Activated CD8-positive, alpha-beta memory T cell treated with anti-CD3 and anti-CD28 coated beads for 4 hours (primary cell): ENCODE measurements at places on chromosomes 7 and 10.

DNA sequence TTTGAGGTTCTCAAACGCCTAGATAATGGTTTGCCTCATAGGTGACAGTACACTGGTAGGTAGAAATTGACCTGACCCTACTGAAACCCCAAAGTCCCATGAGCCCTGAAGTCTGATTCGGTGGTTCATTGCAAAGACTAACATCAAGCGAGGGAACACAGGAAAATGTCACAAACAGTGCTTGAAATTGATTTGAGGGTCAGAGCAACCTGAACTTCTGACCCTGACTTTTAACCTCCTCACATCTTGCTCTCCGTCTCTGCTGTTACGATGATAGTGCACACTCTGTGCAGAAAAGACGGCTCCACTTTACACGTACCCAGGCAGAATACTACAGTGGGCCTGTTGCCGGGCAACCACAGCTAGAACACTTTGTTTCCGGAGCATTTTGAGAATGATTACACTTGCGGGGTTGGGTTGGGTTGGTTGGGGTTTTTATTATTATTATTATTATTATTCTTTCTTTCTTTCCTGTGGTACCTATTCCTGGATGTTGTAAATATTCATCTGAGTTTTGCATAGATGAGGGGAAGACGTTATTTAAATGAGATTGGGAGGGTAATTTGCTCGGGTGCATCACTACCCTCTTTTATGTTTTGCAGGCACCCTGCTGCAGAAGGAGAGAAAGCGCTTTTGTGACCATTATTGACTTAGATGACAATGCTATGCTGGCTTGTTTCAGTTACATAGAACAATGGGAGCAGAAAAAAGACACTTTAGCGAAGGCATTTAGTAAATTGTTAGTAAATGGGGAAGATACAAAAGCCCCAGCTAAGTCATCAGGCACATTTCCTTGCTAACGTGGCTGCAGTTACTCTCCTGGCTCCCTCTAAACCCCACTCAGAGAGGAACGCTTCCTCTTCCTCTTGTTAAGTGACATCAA lies 438.1 kb upstream of the NRP1 start:
- no peak for DNase-seq

GRCh38 chr7:114851406-114852061 lies 70.4 kb upstream of the MDFIC start:
- DNase-seq = no peak

DNA sequence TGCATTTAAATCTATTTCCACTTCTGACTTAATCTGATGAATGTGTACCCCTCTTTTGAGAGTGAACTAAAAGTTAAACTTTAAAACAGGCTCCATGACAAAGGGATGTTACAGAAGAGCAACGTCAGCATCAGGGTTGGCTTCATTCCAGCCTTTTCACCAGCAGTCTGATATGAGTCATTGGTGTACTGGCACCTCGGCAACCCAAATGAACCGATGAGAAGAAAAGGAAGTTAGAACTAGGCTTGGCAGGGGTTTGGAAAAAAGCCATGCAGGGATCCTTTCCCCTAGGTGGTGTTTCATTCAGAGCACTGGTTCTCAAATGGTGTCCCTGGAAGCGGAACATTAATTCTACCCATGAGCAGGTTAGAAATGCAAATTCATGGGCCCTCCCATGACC lies 53.6 kb downstream of the SEC61G start:
- DNase-seq = no peak

- no peak for DNase-seq
Measured at GRCh38 chr7:99372275-99373090, 2.0 kb upstream of the ARPC1B start.

DNA sequence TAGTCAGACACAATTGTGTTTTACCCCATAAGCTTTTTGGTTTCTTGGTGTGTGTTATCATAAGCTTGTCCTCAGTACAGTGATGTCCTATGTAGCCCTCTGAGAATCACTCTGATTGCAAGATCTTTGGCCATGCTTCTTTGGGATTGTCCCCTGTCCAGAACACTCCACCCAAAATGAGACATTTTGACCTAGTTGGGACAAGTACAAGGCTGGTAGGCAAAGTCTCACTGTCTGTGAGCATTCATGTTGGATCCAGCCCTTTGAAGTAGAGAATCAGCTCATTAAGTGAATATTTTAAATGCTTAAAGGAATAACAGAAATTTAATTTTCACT lies 28.9 kb upstream of the PCGF5 start:
- DNase-seq = no peak

GRCh38 chr10:128739930-128740329 lies 613.7 kb upstream of the MKI67 start:
- DNase-seq = no peak

GRCh38 chr7:36127075-36127740 lies 25.8 kb upstream of the EEPD1 start:
- DNase-seq = no peak

- DNase-seq = no peak
Measured at GRCh38 chr7:75981453-75982305, 12.7 kb downstream of the TMEM120A start.

DNA sequence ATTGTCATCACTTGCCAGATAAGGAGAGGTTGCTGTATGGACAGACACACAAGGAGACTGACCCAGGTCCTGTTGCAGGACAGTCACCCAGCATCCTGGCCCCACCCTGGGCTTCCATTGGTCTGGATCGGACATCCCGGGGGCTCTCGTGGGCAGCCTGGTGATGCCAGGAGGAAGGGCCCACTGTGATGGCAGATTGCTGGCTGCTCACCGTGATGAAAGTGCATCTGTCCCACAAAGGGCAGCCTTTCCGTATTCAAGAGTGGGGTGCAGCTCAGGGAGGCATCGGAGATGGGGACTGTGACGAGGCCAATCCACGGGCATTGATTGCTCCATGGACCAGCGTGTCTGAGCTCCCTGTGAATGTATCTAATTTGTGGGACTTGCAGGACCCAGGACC lies 41.3 kb downstream of the PRKAG2 start:
- no peak for DNase-seq

DNA sequence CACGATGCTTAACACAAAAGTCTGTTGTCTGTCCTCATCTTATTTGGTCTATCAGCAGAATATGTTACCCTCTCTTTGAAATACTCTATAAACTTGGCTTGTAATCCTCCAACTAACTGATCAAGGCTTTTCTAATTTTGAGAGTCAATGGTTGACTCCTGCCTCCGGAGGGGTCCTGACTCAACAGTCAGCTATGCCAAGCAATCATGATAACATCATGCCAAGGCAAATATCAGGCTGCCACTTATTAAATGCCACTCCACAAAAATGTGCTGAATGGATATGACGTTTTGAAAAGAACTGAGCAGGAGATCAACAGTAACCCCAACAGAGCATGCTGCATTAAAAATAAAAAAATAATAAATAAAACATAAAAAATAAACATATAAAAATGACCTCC lies 116.1 kb downstream of the PARD3 start:
- no peak for DNase-seq

GRCh38 chr7:127231415-127231814 lies 21.3 kb downstream of the GRM8 start:
- DNase-seq = no peak
